Anterior cingulate cortex (tissue), 58 donors: ENCODE measurements at places on chromosomes 1 and 21.

- DNase-seq: no peak
Observed at GRCh38 chr1:32622806-32623681, 27.3 kb downstream of the ZBTB8OS start.

GRCh38 chr1:28428012-28428411, 58.5 kb downstream of the PHACTR4 start:
- no peak for DNase-seq

- DNase-seq: no peak
Observed at GRCh38 chr1:43912607-43913006, 21.0 kb upstream of the ARTN start.

GRCh38 chr1:192807211-192808162, 1.4 kb upstream of the RGS2 start:
- DNase-seq: no peak

- no peak for DNase-seq
Observed at GRCh38 chr1:208058756-208059155, 147.8 kb upstream of the CD34 start.

DNA sequence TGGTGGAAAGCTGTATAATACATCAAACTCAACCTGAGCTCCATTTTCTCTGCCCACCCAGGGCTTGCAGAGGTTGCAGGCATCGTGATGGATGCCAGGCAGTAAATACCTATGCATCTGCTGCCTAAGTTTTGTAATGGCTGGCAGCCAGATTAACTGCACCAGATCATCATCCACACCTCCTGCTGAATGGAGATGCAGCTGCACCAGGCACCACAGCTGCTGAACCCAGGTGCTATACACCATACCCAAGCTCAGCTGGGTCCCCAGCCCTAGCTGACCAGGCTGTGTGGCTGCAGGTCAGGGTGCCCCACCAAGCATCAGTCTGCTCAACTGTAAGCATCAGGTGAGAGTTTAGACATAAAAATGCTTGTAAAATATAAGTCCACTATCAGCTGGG, 6.7 kb upstream of the SNAPIN start:
- DNase-seq: no peak

DNA sequence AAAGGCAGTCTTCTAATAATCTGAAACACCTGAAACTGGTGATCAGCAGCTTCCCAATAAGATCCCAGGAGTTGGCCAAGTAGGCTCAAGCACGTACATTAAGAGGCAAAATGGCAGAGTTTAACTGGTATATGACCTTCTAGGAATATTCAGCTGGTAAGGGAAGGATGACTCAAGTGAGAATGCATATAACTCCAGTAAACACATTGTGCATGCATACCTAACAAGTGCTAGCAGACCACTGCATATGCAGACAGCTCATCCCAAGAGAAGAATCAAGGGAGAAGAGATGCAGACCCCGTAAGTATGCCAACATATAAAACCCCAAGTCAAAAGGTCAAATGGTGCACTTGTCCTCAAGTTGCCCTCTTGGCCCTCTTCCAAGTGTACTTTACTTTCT, 73.0 kb upstream of the ZRANB2 start:
- no peak for DNase-seq
